Dermis blood vessel endothelial cell (primary cell): ENCODE measurements at places on chromosomes 5 and 9. TPM values are rescaled to one million over a fixed set of nuclear protein-coding genes. Genes with fewer than 3 reads are reported as not detected.

GRCh38 chr9:136806067-136806466, 1.7 kb upstream of the RABL6 start:
- no peak for DNase-seq

GRCh38 chr9:90953200-90953599, 151.6 kb downstream of the SYK start:
- DNase-seq, result no peak

DNA sequence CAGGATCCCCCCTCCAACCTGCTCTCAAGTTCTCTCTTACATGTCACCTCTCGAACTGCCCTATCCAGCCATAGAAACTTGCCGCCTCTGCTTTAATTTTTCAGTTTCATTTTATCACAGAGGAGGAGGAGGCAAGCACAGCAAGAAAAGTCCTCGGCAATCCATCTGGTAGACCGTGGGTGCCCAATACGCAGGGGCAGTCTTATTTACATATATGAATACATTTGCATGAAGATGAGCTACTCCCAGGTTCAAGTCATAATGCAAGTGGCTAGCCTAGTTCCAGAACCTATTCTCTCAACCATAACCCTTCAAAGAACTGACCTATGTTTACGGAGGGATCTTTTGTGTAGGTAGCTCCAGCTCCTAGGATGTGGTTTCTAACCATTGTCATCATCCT, 223.2 kb upstream of the PANK3 start:
- no peak for DNase-seq

DNA sequence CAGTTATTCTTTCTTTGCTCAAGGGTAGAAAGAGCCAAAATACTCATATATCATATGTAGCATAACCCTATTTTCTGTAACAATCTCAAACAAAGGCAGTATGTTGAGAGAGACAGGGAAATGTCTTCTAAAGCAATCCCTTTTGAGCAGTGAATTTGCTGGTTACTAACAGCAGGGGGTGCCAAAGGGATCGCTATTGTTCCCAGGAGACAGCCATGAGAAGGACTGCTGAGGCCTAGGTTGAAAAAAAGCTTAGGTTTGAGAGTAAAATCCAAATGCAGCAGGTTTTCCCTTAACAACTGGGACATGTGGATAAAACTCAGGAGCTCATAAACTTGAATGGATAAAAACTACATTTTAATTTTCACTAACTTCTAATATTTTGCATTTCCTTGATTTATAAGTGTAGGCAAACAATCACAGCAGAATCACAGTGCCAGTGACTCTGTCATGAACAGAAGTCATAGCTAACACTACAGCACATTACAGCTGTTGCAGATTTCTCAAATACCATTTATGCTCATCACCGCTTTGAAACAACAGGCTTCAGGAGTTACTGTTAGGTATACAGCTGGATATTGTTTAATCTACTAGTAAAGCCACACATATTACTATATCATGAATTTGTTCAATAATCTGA, 148.4 kb downstream of the MAPKAP1 start:
- DNase-seq, result peak; percentile 89

DNA sequence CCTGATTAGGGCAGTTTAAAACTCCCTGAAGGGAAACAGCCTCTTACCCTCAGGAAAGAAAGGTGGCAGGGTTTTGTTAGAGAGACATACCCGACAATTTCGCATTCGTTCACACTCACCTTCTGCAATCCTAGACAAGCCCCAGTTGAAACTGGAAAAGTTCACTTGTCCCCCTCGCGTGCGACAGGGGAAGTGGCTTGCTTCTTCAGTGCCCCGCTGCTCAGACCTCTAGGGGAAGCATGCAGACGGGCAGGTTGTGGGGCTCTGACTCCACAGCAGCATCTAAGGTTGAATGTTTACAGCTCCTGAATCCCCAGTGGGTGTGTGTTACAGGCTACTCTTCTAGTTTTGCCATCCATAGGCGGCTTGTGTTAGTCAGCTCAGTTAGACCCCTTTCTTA, 575.7 kb upstream of the ACO1 start:
- DNase-seq, result no peak

DNA sequence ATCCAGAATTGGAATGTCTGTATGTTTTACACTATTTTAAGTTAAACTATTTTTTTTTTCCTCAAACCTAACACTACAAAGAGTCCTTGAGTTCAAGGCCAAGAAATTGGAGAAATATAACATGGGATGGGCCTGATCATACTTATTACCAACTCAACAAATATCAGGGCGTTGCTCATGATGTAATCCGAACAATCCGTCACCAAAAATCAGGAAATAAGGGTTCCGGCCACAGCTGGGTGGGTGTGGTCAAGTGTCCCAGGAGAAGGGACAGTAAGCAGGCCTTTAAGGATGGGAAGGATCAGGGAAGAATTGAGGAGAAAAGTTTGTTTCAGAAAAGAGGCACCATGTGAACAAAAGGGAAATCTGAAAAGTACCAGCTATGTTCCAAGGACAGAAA, 29.8 kb downstream of the MED27 start:
- DNase-seq, result no peak

DNA sequence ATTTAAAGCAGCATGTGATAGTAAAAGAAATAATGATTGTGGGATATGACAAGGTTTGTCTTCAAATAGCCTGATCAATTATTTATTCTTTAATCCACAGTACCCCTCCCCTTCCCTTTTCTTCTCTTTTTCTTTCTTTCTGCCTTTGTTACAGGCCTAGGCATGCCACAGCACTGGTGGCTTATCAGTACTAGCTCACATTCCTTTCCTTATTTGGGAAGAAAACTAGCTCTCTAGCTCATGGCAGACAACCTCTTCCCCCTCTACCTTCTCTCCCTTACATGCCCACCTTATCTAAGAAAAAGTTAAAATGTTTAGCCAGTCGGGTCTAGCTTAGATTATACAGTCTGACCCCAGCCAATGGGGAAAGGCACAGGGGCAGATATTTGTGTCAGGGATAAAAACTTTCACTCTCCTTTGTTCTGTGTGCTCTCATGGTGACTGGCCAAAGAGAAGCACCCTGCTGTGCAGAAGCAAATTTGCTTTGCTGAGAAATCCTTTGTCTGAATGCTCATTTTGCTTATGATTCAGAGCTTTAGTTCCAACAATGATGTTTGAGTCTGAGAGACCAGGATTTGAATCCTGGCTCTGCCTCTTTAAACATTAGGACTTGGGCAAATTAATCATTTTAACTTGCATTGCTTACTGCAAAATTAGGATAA, 75.8 kb upstream of the CDH12 start:
- DNase-seq, result no peak

DNA sequence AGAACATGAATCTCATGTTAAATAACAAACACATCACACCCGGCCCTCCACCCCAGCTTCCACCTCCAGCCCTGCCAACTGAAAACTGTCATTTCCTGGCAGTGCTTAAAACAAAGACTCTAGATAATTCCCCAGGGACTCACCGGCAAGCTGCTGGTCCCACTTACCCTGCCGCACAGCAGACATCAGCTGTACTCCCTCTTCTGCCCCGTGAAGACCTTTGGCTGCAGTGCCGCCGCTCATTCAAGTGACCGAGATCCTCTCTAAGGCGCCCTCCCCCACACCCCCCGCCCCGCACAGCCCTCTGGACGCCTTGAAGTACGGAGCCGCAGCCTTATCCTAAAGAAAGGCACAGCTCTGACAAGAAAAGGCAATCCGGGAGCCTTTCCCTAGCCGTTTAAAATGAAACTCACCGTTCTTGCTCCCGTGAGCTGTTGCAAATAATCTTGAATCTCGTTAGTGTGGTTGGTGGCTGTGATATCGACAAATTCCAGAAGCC, 434 bp downstream of the GLRX start:
- DNase-seq, result peak; percentile 93

FRRS1L gene
- under 0.01 and 0.05 TPM in 2 replicates for total RNA-seq

LCN1 gene
- not detected in 2 replicates for total RNA-seq
